ENCODE measurements at places on chromosomes 11 and 22.

DNA sequence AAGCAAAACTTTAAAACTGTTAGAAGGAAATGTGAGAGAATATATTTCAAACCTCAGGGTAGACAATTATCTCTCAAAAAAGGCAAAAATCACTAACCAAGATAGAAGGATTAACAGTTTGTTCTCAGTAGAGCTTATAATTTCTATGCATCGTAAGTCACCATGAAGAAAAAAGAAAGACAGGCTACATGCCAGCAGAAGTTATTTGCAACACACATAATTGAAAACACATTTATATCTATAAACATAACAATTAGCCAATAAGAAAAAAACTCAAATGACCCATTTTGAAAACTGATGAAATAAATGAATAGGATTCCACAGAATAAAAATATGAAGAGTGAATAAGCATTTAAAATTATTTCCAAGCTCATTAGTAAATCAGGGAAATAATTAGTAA lies 24.4 kb upstream of the SNX19 start:
- no peak for DNase-seq

- DNase-seq, result no peak
Measured at GRCh38 chr11:34346551-34346950, 11.3 kb downstream of the ABTB2 start.

GRCh38 chr11:38667359-38667758 lies 2069.3 kb upstream of the RAG2 start:
- no peak for DNase-seq

- peak; percentile 33 for DNase-seq
Measured at GRCh38 chr11:124745835-124746620, 6.0 kb downstream of the VSIG2 start.

- DNase-seq, result no peak
Measured at GRCh38 chr11:12106501-12106900, 3.9 kb upstream of the MICAL2 start.

DNA sequence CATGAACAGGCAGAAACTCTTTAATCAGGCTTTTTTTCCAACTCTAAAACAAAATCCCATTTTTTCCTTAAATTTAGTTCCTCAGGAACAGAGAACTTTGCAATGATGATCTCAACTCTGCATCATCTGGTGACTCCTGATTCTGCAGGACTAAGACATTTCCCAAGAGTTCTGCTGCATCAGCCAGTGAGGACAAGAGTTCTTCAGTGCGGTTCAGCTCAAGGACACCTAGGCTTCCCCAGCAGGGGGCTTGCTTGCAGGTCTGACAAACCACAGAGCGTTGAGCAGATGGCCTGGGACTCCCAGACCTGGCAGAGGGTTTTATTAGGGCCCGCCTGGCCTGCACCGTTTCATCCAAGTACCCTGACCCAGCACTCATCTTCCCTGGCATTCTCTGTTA lies 6.4 kb downstream of the CDCA5 start:
- DNase-seq, result no peak

DNA sequence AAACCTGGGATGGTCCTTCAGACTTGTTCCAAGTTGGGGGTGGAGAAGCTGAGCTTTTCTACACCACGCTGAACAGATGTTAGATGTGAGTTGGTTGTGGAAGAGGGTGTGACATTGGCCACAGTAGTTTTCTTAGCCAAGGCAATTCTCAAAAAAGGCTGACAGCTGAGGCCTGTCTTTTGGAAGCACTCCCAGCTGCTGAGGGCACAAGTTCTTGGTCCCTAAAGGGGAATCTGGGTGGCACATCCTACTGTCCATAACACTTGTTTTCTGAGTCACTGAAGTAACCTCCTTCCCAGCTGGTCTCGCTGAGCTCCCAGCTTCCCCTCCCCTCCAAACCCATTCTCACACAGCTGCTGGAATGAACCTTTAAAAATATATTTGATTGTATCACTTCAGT lies 375.7 kb upstream of the KIRREL3 start:
- no peak for DNase-seq

DNA sequence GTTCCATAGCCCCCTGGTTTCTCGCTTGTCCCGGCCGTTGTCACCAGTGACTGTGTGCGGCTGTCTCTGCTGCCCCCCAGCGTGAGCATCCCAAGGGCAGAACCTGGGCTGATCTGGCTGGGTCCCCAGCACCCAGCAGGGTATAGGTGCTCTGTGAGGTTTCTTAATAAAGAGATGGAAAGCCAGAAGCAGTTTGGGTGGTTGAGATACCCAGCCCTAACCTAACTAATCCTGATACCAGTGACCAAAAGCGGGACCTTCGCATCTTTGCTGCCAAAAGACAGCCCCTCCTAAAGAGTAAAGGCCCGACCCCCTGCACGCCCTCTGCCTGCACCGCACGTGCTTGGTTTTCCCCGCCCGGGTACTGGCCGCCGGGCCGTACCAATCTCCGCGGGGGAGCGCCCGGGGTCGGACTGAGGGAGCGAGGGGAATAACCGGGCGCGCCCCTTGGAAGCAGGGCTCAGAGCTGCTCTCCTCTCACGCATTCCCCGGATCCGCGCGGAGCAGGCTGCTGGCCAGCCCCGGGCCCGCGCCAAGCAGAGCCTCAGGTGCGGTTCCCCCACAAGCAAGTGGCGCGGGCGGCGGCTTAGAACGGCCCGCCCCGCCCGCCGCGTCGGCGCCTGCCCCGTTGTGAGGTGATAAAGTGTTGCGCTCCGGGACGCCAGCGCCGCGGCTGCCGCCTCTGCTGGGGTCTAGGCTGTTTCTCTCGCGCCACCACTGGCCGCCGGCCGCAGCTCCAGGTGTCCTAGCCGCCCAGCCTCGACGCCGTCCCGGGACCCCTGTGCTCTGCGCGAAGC lies at the start of gene DGAT2:
Gene DGAT2, plus strand, starts transcription at position 667 of the 797 bp plus-strand sequence. CDS start 214 bp downstream, outside the sequence.
- DNase-seq, result peak; percentile 55

GRCh38 chr22:38429499-38430068 lies 25.4 kb downstream of the KCNJ4 start:
- no peak for DNase-seq

DNA sequence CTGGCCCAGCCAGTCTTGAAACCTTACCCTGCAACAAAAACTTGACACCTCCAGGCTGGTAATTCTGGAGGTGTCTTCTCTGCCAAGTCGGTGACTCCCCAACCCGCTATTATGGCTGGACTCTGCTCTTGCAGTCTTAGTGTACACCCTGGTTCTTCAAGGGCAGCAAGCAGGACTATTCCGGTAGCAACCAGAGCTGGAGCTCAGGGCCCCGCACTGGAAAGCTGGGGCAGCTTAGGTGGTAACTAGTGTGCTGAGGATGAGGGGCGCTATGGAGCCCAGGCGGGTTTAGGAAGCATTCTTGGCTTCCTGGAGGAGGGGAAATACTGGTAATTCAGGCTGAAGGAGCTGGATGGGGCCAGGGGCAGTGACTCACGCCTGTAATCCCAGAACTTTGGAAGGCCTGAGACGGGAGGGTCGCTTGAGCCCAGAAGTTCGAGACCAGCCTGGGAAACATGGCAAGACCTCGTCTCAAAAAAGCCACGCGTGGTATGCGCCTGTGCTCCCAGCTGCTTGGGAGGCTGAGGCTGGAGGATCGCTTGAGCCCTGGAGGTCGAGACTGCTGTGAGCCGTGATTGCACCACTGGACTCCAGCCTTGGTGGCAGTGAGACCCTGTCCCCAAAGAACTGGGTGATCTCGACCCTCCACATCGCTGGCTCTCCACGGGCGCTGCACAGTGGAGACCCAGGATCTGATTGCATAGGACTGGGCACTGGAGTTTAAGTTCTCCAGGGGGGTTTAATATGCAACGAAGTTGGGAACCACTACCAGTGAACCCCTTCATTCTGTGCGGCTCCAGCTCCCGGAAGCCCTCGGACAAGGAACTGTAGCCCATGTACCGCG lies 10.6 kb upstream of the AIFM3 start:
- no peak for DNase-seq

GRCh38 chr11:3215346-3216026 lies 3.1 kb downstream of the MRGPRG start:
- no peak for DNase-seq

DNA sequence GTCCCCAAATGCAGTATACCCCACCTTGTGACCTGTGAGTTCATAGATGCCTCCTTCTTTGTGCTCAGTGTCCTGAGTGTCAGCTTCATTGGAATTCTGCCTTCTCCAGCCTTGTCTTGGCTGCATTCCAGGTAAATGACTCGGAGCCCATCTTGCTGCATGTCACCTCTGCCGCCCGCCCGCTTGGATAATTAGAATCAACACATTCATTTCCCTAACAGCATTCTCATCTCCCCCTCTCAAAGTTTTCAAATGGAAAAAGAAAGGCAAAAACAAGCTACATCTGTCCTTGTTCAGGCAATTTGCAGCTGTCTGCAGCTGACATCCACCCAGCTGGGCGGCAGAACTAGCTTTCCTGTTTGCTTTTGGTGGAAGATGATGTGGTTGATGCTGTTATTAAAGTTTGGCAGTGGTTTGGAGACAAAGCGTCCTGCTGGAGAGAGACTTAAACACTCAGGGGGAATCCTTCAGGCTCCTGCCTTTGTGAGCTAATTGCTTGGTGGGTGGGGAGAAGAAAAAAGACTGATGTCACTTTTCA lies 198.8 kb upstream of the SEZ6L start:
- no peak for DNase-seq

- DNase-seq, result no peak
Measured at GRCh38 chr11:121797496-121797895, 318.5 kb downstream of the BLID start.

- DNase-seq, result no peak
Measured at GRCh38 chr22:28750471-28750881, 8.6 kb downstream of the HSCB start.

GRCh38 chr11:76380159-76380976 lies 564 bp downstream of the THAP12 start:
- peak; percentile 27 for DNase-seq

DNA sequence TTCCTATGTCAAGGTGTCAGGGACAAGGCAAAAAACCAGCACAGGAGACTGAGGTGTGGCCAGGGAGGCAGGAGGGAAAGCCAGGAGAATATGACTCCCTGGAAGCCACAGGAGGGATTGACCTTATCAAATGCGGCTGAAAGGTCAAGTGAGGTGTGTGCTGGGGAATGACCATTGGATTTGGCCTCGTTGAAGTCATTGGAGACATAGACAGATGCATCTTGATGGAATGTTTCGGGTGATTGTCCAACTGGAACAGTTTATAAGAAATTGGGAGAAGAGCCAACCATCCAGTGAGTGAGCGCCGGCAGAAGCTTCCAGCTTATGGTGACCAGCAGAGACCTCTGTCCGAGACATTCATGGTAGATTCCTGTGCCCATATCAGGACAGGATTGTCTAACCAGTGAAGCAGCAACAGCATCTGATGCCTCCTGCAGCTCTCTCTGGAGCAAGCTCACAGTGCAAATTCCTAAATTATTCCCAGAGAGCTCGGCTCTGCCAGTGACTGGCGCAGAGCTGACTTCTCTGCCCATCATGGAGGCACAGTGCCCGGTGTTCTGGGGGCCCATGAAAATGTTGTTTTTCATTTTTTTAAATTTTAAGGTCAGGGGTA lies 95.4 kb downstream of the MYO18B start:
- no peak for DNase-seq

DNA sequence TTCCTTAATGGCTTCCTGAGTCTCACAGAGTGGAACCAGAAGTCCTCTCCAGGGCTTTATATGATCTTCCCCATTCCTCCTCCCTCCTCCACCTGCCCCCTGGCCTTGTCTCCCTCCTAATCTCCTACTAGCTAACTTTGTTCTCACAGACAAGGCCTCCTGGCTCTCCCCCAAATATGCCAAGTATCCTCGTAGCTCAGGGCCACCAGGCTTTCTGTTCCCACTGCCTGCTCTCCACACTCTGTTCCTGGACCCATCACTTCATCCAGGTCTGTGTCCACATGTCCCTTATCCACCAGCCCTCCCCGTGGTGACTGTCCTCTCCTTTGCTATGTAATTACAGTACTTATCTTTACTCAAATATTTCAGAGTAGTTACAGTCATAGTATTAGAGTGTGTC lies 23.2 kb upstream of the LMO1 start:
- DNase-seq, result no peak

GRCh38 chr22:48662476-48663135 lies 1165.1 kb downstream of the BRD1 start:
- no peak for DNase-seq

GRCh38 chr22:43205748-43206508 lies 19.0 kb upstream of the TTLL12 start:
- DNase-seq, result no peak

- DNase-seq, result no peak
Measured at GRCh38 chr11:128311742-128312719, 275.3 kb downstream of the ETS1 start.

DNA sequence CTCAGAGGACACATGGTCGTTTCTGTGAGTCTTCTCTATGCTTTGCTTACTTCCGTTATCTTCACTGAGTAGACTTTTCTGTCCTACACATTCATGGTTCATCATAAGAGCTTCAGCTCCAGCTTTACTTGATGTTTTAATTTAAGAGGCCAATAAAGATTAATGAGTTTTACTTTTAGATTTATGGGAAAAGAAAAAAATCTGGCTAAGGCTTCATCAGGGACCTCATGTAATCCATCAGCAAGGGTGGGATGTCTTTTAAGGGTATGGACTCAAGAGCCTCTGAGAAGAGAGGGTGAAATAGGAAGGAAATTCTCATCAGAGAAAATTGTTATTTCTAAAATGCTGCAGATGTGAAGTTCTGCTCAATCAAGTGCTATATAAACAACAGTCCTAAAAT lies 963.0 kb upstream of the RAG2 start:
- DNase-seq, result no peak

GRCh38 chr11:108466405-108466804 lies 924 bp downstream of the C11orf65 start:
- no peak for DNase-seq

- no peak for DNase-seq
Measured at GRCh38 chr11:133388260-133388659, 144.0 kb downstream of the OPCML start.

GRCh38 chr11:71265559-71266092 lies 13.2 kb upstream of the SHANK2 start:
- no peak for DNase-seq

DNA sequence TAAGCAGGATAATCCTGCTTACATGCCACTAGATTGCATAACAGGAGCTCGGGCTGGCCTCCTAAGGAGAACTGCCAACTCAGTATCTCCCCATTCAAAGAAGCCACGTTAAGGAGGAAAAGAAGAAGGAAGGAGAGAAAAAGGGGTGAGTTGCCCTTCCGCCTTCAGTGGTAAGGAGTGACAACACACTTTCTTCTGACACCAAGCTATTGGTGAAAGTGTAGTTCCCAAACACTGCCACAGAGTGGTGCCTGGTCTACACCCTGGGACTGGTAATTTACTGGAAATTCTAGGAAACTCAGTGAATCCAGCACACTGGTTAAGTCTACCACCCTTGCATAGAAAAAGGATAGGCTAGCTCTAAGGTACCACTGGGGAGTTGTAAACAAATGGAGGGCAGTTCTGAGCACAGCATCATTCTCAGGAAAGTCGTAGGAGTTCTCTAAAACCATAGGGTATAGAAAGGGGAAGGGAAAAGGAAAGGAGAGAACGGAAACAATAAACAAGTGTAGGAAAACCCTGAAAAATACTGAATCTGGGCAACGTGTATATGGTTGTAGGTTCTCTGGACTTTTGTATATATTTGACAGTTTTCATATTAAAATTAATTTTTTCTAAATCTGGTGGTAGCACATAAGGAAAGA lies 58.2 kb downstream of the RRAS2 start:
- DNase-seq, result peak; percentile 38

Measured in CD4-positive, alpha-beta T cell treated with Interleukin-6 at 100 ng/mL for 8 hours (primary cell).